ENCODE measurements at places on chromosomes 6 and 20.

DNA sequence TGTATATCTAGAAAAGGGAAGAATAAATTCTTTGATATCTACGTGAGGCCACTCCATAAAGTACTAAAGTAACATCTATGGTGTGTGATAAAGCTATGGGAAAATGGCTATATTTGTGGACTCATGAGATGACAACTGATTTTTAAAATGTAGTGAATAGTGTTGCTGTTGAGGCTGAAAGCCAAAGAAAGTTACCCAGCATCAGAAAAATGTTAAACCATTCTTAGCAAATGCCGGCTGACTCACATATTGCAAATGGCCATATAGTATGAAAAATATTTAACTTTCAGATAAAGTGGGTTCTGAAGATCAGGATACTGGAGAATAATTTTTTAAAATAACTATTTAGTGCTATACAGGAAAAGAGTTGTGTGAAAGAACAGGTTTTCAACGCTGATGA lies 129.9 kb upstream of the GRIK2 start:
- no peak for ATAC-seq

DNA sequence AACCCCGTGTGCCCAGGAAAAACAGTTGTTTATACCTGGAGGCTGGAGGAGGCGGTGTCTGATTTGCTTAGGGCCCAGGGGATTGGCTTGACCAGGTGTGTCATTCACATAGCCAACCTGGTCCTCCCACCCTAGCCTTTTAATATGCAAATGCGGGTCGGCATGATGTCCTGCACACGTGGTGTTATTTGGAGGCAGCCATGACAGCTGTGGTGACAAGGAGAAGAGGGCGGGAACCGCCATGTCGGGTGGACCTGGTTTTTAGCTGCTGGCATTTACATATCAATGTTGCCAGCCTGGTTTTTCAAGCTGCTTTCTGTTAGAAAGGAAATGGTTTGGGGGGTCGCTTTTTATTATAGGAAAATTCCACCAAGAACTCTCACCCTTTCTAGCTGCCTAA lies 291.4 kb upstream of the QKI start:
- no peak for ATAC-seq

GRCh38 chr6:63635215-63635587 lies 401 bp upstream of the PHF3 start:
- ATAC-seq: no peak

DNA sequence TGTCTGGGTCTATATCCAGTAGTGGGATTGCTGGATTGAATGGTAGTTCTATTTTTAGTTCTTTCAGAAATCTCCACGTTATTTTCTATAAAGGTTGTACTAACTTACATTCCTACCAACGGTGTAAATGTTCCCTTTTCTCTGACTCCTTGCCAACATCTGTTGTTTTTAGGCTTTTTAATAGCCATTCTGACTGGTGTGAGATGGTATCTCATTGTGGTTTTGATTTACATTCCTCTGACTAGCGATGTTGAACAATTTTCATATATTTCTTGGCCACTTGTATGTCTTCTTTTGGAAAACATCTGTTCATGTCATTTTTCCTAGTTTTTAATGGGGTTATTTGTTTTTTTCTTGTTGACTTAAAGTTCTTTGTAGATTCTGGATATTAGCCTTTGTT lies 99.3 kb downstream of the BMP2 start:
- ATAC-seq: no peak

- no peak for ATAC-seq
Measured at GRCh38 chr20:18677126-18677525, 89.3 kb downstream of the DTD1 start.

DNA sequence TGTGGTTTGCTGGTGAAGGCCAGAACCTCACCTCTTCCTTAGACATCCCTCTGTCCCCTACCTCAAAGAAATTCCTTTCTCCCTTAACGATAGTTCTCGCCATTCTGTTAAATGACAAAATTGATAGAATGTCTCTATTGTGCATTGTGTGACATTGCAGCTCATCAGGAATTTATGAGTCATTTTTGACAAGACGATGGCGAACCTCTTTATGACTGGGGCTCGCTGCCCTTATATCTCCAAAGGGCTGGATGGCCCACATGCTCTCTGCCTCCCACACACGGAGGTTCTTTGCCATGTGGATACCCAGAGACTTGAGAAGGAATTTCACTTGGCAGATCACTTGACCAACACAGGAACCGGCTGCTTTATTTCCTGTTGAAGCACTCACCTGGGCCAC lies 66.8 kb upstream of the RPS6KA2 start:
- no peak for ATAC-seq

DNA sequence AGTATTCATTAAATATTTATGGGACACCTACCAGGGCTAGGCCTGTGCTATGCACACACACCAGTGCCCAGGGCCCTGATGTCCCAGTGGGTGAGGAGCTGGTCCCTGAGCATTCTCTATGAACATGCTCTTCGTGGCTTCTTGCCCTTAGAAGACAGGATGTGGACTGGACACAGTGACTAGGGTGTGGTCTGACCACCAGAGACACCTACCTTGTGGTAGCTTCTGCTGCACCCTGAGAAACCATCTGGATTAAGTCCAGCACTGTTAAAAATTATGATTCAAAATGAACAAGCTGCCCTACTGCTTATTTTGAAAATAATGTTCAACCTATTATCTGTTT lies 112.9 kb upstream of the RPS6KA2 start:
- ATAC-seq: no peak

- no peak for ATAC-seq
Measured at GRCh38 chr6:25384967-25385366, 105.8 kb downstream of the CARMIL1 start.

GRCh38 chr20:62357681-62358080 lies 9.4 kb downstream of the LAMA5 start:
- ATAC-seq: no peak

DNA sequence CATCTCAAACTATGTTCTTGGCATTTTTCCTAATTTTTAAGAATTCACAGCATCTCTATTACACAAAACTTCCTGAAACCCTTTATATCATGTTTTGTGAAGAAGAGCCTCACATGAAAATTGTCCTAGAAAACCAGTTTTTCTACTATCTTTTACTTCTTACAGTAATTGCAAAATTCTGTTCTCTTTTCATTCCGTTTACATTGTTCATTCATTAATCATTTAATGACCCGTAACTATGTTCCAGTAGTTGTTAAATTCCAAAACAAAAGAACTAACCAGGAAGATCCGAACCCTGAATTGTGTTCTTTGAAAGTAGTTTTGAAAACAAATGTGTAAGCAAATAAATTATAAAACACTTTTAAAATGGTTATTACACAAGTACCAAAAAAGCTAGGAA lies 597.0 kb downstream of the EYS start:
- ATAC-seq: no peak

Data from gastroesophageal sphincter (tissue), 4 donors.